NCI-H1092 (cell line): ENCODE measurements at places on chromosomes 2 and 18.

DNA sequence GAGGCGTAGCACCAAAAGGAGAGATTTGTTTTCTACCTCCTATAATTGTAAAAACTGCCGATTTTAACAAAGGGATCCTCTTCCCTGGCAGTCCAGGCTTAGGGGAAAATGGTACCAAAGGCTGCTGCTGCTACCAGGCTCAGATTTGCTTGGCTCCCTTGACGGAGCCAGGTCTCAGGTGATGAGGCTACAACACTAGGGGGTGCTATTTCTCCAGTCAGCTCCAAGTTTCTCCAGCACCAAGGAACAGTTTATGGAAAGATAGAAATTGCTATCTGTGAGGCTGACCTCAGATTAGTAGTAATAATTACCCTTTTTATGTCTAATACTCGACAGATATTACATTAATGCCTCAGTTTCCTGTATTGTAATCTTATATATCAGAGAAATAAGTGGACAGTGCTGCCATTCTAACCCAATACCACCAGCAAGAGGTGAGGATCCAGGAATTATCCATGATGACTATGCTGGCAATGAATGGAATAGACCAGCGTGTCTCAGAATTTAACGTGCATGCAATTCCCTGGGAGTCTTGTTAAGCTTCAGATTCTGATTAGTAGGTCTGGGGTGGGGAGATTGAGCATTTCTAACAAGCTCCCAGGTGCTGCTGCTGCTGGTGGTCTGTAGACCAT is 111.3 kb downstream of the ESCO1 start:
- DNase-seq: peak; percentile 54

GRCh38 chr2:44392338-44392943 is 30.7 kb downstream of the CAMKMT start:
- DNase-seq: peak; percentile 8

DNA sequence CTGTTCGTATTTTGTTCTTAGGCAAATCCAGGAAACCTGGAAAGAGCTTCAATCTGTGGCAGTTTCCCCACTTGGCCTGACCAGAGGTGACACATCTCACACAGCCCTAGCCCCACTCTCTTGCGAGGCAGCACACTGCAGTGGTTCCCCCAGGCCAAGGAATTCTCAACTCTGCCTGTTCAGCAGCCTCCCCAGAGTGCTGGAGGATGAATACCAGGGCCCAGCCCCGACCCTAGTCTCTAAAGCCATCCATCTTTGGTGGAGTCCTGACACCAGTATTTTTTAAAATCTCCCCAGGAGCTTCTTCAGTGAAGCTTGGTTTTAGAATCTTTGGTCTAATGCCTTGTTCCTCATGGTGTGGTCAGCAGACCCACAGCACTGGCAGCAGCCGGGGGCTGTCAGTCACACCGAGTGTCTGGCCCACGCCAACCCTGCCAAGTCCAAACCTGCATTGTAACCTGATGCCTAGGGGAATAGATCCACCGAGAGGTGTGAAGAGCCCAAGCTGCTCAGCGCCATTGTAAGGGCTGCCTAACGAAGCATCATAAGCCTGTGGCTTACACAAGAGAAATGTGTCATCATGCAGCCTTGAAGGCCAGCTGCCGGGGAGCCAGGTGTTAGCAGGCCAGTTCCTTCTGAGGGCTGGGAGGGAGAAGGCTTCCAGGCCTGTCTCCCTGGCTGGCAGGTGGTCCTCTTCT is 428.7 kb upstream of the ID2 start:
- peak; percentile 53 for DNase-seq

DNA sequence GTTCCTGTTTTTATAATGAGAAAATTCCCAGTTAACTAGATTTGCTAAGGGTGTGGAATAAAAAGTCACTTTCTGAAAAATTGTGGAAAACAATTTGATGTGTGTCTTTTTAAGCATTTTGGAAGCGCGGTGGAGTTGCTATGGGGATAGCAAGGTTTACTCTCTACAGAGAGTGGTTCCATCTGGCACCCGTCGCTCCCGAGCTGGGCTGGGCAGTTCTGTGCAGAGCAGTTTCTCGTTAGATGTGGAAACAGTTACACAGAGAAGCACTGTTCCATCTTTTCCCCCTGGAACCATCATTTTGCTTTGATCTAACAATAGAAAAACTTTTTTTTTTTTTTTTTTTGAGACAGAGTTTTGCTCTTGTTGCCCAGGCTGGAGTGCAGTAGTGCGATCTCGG is 17.4 kb downstream of the LDLRAD4 start:
- DNase-seq: no peak
